ENCODE measurements at places on chromosomes 3 and 15.

- DNase-seq, result no peak
Measured at GRCh38 chr3:188749010-188749617, 422.7 kb upstream of the TPRG1 start.

DNA sequence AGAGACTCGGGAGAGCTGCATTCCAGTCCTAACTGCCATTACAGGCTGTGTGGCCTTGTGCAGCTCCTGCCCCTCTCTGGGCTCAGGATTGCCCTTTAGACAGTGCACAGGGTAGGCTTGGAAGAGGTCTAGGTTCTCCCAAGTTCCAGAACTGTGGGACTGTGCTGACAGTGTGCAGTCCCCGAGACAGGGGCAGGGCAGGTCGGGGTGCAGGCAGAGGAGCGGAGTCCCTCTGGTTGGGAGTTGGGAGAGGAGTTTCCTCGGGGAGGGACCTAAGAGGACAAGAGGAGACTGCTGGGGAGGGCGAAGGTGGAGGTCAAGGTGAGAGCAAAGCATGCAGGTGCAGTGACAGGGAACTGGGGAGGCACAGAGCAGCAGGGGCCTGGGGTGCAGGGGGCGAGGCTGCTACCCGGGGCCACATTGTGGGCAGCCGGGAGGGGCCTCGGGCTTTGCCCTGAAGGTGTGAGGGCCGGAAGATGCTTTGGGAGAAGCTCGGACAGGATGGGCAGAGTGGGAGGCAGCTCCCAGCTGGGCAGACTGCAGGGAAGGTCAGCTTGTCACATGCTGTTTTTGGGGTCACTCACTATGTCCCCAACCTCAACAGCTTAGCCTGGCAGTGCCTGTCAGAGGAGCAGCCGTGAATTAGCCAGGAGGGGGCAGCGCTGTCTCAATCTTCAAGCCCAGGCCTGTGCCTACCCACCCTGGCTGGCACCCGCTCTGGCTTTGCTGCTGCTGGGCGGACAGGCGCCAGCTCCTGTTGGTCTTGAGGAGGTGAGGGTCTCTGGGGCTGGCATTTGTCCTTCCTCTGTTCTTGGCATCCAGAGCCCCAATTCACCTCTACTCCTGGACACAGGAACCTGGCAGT, 15.4 kb upstream of the CSPG4 start:
- peak; percentile 72 for DNase-seq

DNA sequence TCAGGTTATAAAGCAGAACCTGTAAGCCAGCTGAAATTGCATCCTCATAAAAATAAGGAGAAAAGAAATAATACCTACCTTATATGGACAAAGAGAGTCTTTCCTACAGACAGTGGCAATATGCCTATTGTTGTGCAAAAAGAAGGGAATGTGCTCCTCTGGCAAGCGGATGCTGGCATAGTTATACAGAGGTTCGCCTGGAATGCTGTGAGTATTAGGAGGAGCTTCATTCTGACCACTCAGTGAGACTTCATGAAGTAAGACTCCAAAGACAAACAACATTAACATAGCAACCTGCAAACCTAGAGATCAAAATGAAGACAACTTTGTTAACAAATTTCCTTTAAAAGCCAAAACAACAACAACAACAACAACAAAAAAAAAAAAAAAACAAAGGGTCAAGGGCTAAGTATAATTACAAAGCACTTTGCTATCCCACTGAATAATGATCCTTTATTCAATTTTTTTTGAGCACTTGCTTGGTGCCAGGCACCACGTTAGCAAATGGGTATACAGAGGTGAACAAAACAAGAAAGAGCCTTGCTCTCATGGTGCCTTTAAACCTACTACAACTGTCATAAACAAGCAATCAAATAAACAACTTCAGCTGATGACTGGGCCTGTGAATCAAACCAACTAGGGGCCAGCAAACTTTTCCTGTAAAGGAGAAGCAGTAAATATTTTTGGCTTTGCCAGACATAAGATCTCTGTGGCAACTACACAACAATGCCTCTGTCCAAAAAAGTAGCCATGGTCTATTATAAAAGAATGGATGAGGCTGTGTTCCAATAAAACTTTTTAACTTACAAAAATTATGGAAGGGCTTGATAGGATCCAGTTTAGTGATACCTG, 3.7 kb downstream of the EOGT start:
- no peak for DNase-seq

DNA sequence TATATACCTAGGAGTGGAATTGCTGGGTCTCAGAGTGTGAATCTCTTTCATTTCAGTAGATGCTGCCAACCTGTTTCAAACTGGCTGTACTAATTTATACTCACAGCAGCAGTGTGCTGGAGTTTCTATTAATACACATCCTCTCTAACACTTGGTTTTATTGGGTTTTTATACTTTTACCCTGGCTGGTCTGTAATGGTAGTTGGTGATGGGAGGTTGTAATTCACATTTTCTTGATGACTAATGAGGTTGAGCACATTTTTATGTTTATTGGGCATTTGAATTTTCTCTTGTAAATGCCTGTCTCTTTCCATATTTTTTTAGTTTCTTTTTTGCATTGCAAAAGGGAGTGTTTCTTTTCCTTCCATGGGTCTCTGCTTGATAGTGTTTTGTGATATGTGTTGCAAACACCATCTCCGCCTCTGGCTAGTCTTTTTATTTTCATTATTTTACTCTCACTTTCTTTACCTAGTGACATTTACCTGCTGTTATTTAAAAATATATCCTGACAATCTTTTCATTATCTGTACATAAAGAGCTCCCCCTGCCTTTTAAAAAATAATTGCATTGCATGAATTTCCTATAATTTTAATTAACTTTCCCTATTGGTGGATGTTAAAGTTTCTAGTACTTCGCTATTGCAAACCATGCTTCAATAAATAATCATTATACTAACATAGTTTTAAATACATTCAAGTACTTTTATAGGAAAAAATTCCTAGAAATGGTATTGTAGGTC, 49.0 kb upstream of the GCNT3 start:
- DNase-seq, result no peak

DNA sequence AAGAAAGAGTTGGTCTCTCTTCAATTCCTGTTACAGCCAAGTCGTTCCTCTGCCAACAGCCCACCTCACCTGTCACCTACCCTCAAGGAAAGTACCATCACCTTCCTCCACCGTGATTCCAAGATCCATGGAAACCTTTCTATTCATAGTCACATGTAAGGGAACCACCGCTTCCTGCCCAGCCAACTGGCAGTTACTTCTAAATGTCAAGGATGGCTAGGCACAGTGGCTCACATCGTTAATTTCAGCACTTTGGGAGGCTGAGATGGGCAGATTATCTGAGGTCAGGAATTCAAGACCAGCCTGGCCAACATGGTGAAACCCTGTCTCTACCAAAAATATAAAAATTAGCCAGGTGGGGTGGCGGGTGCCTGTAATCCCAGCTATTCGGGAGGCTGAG, 82.8 kb downstream of the FOXP1 start:
- DNase-seq, result no peak

DNA sequence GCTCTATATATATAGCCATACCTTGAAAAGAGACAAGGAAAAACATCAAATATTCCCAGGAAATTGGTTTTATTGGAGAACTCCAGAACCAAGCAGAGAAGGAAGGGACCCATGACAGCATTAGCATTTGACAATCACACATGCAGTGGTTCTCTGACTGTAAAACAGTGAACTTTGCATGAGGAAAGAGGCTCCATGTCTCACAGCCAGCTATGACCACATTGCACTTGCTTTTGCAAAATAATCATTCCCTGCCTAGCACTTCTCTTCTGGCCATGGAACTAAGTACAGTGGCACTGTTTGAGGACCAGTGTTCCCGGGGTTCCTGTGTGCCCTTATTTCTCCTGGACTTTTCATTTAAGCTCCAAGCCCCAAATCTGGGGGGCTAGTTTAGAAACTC, 85.5 kb downstream of the TGFBR2 start:
- no peak for DNase-seq

GRCh38 chr15:60414016-60414682, 16.4 kb upstream of the ANXA2 start:
- DNase-seq, result no peak

- no peak for DNase-seq
Measured at GRCh38 chr15:33710748-33711147, 257.5 kb upstream of the CHRM5 start.

- DNase-seq, result no peak
Measured at GRCh38 chr3:160739079-160739478, 17.0 kb upstream of the PPM1L start.

GRCh38 chr15:33188641-33189257, 5.8 kb downstream of the FMN1 start:
- no peak for DNase-seq
